ENCODE measurements at places on chromosomes 12 and 14.

DNA sequence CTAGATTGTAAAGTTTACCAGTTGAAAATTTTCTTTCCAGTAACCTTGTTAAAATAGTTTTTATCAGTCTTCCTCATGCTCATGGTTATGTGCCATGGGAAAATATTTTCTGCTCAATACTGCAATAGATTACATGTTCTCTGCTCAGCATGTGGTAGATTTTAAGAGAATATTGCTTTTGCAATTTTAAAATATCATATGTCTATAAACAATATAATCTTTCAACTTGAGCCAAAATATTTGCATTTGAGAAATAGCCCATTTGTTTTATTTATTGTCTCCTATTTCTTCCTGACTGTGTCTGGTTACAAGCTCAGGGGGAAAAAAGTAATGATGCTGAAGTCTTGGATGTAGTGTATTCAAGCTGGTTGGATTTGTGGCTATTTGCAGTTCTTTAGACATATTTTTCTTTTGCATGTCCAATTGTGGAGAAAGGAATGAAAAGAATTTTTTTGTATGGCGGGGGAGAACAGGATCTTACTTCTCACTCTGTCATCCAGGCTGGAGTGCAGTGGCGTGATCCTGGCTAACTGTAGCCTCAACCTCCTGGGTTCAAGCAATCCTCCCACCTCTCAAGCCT is 342.6 kb upstream of the NAV3 start:
- no peak for DNase-seq

DNA sequence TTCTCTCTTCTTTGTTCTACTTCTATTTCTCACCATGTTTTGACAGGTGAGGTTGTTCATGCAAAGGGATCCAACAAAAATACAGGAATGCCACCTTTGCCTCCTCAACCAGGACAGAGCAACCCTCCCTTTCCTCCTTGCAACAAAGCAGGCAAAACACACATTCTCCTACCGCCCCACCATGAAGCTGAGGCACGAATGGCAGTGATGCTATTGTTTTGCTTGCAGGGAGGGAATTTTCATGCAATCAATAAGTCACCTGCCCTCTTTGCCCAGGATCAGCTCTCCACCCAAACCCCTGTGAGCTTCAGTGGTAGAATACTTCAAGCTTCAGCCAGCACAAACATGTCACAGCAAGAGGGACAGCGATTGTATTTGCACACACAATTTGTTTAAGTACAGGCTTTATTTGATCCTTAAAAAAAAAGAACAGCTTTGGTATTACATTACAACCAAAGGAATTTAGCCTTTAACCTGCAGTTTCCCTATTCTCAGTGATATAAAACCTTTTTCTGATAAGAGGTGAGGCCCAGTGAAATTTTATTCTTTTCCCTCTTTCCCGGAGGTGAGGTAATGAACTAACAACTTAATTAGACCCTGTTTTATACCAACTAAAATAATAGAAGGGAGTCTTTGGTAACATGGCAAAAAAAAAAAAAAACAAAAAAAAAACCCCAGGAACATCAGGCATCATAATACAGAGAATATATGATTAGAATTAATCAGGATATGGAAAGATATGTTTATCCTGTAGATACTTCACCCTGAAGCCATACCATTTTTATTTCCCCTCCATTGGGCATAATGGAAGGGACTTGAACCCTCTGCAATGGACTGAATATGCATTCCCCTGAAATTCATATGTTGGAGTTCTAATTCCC is 87.0 kb upstream of the EEA1 start:
- no peak for DNase-seq

GRCh38 chr12:132580701-132581292 is 29.6 kb downstream of the LRCOL1 start:
- DNase-seq = no peak

DNA sequence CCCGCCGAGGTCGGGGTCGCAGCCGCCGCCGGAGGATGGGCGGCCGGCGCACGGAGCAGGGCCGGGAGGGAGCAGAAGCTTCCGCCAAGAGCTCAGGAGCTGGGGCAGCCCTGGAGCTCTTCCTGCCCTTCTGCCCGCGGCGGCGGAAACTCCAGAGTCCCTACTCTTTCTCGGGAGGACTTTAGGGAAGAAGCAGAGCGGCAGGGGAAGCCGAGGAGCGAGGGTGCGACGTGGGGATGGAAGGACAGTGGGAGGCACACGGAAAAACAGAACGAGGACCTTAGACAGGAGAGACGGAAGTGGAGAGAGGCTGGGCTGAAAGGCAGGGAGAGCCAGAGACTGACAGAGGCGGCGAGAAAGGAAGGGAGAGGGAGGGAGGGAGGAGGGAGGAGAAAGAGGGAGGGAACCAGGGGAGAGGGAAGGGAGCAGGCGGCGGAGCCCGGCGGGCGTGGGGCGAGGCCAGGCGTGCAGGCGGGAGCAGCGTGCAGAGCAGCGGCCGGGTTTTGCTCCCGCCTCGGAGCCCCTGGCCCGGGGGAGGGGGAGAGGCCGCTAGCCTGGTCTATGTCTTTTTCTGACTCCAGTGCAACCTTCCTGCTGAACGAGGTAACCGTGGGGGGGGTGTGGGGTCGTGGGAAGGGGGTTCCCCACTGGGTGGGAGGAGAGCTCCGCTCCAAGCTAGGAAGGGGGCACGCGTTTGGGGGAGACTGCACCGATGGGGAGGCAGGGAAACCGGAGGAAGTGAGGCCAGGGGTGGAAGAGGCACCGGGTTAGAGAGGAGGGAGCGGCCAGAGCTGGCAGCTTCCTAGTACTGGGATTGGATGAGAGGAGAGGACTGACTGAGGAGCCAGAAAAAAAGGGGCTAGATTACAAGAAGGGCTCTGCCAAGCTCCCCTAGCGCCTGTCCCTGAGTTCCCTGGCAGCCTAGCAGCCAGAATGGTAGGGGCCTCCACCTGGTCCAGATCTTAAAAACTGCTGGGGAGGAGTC is 2.9 kb upstream of the CACNB3 start:
- peak; percentile 84 for DNase-seq

DNA sequence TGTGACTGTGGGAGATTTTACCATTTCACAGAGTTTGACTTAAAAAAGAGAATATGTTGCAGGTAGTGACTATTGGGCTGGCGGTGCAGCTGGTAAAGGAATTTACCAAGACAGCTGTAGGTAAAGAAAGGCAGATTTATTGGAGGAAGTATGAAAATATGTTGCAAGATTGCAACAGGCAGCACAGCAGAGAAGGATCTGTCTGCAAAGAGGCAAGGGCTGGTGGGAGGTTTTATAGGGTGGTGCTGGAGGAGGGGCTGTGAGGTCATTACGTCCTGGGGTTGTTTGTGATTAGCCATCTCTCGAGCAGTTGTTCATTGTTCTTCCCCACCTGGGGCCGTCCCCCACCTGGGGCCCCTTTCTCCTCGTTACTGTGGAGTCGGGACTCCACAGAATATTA is 62.1 kb downstream of the ACACB start:
- DNase-seq = peak; percentile 44

DNA sequence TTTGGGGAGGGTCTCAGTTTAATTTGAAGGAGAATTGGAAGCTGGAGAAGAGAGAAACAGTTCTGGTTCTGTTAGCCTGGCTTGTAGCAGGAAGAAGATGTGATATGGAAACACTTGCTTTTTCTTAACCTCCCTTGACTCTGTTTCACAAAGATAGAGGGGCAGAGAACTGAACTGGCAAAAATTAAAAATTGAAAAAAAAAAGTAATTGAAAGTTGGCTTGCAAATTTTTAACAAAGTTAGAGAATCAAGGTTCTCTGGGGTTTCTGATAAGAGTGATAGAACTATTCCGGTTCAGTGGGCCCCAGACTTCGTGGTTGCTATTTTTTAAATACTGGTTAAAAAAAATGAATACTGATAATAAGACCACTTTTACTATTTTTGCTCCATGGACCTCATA is 2.8 kb downstream of the CRADD start:
- DNase-seq = no peak

DNA sequence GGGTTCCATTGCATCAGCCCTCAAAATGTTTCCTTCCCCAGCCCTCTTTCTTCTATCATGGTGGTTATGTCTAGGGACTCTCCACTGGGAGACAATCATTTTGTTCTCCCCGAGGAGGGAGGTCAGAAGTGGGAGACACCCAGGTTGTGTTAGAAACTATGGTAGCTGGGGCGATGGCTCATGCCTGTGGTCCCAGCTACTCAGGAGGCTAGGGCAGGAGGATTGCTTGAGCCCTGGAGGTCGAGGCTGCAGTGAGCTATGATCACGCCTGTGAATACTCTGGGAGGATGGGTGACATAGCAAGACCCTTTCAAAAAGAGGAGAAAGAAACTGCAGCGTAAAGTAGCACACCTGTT is 13.0 kb upstream of the LRRC23 start:
- no peak for DNase-seq

- DNase-seq = no peak
Measured at GRCh38 chr14:100159865-100160533, 554 bp upstream of the DEGS2 start.

DNA sequence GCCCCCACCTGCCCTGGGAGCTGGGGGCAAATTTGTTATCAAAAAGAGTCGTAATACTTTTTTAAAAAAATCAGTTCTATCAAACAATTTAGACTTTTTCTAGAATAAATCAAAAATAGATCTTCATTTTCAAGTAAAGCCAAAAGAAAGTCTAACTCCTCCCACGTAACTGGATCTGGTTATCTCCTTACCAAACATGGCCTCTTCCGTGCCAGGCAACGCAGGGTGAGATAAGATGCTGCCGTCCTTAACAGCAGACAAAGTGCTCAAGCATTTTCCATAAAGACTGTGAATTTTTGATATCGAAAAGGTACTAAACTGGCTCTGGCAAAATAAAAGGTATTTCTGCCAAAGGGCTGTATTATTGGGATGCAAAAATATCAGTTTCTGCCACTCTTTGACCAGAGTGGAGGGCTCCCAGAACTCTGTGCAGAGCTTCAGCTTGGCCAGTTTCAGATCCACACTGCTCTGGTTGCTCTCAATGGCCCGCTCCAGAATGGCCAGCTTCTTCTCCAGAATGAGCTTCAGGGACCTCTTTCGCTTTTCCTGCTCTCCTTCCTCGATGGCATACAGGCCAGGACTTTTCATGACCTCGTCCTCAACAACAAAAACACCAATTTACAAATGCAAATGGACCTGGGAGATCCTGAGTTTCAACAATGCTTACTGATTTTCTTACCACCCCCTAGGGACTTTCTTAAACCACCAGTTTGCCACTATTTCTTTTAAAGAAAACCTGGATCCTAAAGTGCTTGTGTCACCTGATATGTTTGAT is 29.0 kb downstream of the NRDE2 start:
- DNase-seq = no peak

- no peak for DNase-seq
Measured at GRCh38 chr12:108616941-108617858, 16.5 kb downstream of the SELPLG start.

DNA sequence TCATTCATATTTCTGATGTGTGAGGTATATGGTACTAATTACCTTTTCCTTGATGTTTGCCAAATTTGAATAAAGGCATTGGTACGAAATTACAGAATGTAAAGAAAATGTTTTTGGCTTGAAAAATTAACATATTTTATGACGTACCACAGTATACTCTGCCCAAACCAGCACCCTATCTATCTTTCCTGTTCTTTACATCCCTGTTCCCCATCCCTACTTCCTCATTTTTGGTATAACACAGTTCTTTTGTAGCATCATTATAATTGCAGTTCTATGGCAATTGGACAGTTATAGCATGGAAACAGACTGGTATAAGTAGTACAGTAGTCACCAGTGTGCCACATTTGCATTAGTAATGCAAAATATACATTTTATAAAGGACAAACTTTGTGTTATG is 7.0 kb upstream of the CCT2 start:
- DNase-seq = no peak

DNA sequence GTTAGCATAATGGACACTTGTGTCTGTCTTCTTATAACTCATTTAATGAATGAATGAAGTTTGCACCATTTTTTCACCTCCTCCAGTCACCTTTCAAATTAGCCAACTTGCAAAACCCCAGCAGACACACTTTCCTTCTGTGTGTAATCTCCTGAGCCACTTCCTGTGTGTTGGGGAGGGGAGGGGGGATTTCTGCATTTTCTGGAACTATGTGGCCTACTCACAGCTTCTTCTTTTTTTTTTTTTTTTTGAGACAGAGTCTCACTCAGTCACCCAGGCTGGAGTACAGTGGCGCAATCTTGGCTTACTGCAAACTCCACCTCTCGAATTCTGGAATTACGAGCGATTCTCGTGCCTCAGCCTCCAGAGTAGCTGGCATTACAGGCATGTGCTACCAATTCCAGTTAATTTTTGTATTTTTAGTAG is 4.1 kb upstream of the SERPINA1 start:
- peak; percentile 91 for DNase-seq

DNA sequence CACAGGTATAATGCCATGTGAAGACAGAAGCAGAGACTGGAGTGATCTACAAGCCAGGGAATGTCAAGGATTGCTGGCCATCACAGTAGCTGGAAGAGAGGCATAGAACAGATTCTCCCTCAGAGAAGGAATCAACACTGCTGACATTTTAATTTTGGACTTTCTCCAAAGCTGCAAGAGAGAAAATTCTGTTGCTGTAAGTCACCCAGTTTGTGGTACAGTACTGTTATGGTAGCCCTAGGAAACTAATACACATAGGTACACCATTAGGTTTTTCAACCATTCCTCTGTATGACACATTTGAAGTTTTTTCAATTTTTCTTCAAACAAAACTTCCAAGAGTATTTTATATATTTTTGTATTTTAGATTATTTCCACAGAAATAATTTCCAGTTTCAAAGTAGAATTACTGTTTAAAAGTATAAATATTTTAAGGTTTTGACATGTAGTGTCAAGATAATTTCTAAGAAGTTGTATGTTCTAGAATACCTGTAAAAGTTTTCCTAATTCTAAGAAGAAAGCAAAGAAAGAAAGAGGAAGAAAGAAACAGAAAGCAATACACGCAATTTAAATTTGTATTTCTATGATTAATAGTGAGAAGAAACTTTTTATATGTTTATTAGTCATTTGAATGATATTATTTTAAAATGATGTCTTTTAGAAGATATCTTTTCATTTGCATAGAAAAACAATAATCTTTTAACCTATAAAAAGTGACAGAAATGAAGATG is 64.9 kb upstream of the CATSPERB start:
- no peak for DNase-seq

DNA sequence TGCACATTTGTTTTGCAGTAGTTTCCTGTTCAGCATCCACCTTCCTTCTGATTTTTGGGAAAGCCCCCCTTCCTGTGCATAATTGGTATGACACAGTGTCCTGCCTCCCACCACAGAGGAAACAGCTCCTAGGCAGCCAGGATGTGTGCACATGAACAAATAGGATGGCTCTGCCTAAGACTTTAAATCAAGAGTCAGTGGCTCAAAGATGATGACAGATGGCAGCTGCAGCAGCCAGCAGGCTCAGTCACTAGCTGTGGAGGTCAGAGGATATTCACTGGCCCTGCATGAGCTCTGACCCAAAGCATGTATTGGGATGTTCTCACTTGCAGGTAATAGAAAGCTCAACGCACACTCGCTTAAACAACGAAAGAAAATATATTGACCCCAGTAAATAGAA is 90.3 kb downstream of the KCNK10 start:
- DNase-seq = no peak

GRCh38 chr12:69835081-69835480 is 10.1 kb downstream of the MYRFL start:
- DNase-seq = no peak

GRCh38 chr12:52258335-52258901 is 16.0 kb upstream of the KRT86 start:
- DNase-seq = no peak

Data from HL-60 (cell line).